ENCODE measurements at places on chromosomes 5 and 9.

GRCh38 chr5:81632679-81633078 is 118.2 kb downstream of the SSBP2 start:
- no peak for DNase-seq

DNA sequence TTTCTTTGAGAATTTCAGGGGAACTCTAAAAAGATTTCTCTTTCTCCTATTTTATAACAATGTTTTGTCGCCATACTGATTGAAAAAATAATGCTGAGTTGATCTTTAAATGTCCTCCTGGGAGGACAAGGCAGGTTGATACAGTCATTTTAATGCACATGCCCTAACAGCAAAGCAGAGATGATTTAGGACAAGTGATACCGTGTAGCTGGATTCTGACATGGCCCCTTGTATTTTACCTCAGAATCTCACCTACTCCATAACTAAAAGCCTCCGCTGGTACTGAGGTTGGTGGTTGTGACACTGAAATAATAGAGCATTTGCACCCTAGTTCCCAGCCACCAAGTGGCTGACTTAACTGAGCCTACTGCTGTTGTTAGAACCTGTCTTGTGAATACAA is 811 bp upstream of the LRRTM2 start:
- no peak for DNase-seq

GRCh38 chr9:109990541-109990940 is 210.5 kb downstream of the PALM2AKAP2 start:
- peak; percentile 50 for DNase-seq

DNA sequence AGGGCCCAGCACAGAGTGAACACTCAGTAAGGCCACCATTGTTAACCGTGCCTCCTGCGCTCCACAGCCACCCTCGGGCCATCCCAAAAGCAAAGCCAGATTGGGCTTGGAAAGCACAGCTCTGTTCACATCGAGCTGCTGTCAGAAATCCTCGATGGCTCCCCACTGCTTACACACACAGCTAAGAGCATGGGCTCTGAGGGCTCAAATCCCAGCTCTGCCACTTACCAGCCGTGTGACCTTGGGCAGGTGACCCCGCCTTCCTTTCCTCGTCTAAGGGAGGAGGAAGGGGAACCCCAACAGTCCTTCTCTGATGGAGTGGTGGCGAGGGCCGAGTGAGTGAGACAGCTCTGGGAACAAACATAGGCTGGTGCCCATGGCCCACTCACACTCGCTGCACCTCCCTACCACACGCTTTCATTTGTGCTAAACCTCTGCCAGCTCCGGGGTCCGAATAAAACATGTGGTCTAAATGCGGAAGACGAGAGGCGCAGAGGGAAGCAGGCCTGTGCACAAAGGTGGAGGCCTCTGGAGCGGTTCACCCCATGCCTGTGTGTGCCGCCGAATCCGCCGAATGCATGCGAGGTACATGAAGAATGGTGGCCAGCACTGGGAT is 139.3 kb downstream of the PAX5 start:
- no peak for DNase-seq

DNA sequence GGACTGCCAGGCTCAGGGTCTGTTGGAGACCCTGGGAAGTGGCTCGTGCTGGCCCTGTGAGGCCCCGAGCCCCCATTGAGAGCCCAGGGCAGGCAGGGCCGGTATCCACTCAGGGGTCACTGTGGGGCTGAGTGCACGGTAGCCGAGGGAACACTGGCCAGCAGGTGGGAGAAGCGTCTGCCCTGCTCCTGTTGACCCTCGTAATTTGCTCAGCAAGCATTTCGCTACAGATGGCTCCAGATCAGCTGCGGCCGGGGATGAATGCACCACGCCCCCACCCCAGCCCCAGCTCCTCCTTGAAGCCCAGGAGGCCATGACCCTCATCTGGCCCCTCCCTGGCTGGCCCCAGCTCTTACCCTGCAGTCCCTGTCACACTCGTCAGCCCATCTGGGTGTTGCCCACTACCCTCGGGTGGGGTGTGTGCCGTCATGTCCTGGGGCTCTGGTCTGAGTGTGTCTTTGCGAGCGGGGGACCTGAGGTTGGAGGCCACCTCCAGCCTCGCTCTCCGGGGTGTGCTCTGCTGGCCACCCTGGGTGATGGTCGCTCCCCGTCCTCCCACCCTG is 6.1 kb upstream of the NRARP start:
- DNase-seq, result no peak

- DNase-seq, result no peak
Observed at GRCh38 chr9:27663526-27663925, 90.2 kb upstream of the C9orf72 start.

GRCh38 chr9:87512311-87512710 is 14.6 kb downstream of the DAPK1 start:
- DNase-seq, result no peak

- no peak for DNase-seq
Observed at GRCh38 chr5:139245637-139246339, 47.6 kb upstream of the SIL1 start.

DNA sequence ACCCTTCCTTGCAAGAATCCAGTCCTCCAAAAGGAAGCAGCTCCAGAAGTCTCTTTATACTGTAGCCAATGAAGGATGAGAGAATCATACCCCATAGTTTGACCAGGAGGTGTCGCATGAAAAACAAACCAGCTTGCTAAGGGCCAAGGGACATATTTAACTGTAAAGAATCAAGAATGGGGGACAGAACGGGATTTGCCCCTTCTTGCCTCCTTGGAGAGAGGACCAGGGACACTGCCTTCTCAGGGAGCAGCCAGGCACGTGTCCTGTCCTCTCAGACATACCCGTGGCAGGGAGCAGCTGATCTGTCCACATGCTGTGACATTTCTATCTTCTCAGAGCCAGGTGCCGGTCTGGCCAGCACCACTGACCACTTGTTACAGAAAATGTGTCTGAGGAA is 11.7 kb downstream of the PRUNE2 start:
- no peak for DNase-seq

DNA sequence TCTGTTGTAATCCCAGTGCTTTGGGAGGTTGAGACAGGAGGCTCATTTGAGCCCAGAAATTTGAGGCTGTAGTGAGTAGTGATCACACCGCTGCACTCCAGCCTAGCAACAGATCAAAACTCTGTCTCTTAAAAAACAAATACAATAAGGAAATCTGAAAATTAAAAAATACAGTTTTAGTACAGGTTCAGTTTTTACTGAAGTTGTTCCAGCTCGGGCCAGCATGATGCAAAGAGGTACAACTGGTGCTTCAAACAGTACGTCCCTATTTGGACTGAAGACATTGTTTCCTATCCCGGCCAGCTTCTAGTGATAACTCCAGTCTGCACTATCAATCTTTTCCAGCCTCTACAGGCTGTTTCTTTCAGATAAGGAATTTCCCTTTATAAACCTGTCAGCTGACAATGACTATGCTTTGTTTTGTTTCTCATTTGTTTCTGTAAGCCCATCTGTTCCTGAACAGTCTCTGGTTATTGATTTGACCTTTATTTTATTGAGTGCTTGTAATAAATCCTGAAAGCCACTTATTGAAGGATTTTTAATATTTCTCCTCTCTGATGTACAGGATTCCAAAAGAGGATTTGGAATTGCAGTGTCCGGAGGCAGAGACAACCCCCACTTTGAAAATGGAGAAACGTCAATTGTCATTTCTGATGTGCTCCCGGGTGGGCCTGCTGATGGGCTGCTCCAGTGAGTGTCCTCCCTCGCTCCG is 41.9 kb downstream of the TJP2 start:
- DNase-seq, result no peak

DNA sequence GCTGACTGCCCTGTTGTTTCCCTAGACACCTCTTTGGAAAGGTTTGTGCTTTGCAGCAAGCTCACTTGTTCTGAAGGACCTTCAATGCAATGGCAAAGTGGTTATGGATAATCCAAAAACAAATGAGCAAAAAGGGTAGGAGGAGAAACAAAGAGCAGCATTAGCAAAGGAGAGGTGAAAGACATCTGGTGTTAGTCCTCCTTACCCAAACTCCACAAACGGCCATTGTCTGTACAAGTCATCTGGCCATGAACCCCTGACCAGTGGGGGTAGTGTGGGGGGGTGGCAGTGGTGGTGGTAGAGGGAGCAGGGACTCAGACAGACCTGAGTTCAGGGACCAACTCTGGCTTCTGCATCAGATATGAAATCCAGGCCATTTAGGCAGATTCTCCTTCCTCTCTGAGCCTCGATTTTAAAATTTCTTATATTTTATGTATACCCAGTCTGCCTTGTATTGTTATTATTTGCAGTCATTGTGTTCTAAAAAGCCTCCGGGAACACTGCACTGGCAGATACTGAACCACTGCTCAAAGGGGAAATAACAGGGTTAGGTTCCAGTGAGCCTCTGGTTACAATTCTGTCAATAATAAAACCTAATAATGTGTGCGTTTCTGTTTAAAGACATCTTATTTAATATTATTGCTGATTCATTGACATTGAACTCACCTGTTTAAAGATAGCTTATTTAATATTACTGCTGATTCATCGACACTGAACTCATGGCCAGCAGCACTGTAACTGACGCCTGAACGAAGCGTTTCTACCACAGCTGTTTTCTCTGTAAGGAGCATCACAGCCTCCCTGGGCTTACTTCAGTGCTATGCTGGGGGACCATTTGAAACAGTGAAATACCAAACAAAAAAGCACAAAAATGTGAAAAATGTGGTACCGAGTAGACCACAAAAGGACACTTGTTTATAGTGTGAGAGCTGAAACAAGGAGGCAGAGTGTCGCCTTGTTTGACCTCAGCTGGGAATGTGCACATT is 156.0 kb downstream of the SEC61B start:
- DNase-seq, result peak; percentile 24

All from astrocyte of the spinal cord (primary cell).